Peyer's patch (tissue), 4 donors: ENCODE measurements at places on chromosomes 6 and 20.

- no peak for DNase-seq
Observed at GRCh38 chr20:36346256-36346655, 40.1 kb downstream of the DLGAP4 start.

GRCh38 chr6:133523816-133524215, 282.7 kb downstream of the EYA4 start:
- DNase-seq: no peak

GRCh38 chr6:44269178-44269920, 901 bp upstream of the TMEM151B start:
- DNase-seq: no peak

GRCh38 chr6:136607204-136607931, 57.1 kb upstream of the MAP7 start:
- no peak for DNase-seq

- no peak for DNase-seq
Observed at GRCh38 chr20:21219686-21220085, 83.4 kb upstream of the XRN2 start.

GRCh38 chr6:315921-316752, 23.9 kb downstream of the DUSP22 start:
- DNase-seq: no peak

GRCh38 chr6:35402136-35402855, 49.8 kb upstream of the FANCE start:
- no peak for DNase-seq
